ENCODE measurements at places on chromosomes 12 and 14.

DNA sequence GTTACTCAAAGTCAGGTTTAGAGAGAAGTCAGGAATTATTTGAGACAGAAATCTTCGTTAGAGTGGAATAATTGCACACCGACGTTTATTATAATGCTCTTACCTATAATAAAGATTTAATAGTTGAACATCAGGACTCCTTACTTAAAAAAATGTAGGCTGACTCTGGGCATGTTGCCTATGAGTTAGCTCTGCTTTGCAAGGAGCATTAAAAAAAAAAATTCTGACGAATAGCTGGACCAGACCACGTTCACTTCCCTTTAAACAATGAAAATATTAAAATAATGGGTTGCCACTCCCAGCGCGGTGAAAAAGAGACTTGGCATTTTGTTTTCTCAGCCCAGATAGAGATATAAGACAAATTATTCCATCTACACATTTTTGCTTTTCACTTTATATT is 574 bp upstream of the FANCM start:
- DNase-seq, result no peak

- DNase-seq, result no peak
Observed at GRCh38 chr12:54383041-54383609, 1.4 kb downstream of the ZNF385A start.

DNA sequence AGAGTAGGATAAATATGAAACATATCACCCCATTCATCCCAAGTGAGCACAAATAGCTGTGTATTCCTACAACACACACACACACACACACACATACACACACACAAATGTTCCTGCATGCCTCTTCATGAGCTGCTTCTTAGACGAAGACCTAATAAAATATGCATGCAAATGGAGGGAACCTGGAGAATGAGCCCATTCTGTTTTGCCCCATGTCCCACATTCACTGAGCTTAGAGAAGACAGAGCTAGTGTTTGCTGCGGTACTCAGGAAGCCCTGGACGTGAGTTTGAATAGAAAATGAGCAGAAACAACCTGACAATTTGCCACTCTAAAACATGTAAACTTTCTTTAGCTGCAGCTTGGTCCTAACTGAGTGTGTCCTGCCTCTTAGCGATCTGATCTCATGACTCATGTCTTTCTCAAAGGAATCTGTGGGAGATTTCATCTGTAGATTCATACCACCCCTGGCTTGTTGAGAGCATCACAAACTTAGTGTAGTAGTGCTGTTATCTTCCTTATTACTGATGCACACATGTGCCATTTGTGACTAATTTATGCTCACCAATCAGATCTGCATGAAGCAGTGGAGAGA is 86.8 kb downstream of the ITPR2 start:
- DNase-seq, result no peak

- no peak for DNase-seq
Observed at GRCh38 chr14:66163023-66163422, 323.1 kb upstream of the CCDC196 start.

DNA sequence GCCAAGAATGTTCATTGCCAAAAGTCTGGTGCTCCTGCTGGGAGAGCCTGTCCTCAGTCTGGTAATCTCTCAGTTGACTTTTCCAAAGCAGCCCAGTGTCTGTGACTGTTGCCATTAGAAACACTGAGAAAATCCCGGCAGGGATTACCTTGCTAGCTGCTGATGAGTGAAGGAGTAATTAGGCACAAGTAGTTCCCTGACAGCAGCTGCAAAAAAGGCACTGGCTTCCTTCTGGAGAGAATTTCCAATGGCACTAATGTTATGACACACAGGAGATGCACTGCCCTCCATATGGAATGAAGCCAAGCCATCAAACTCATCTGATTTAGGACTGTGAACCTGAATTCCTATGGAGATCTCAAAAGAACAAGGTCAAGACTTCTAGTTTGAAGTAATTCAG is 1321.2 kb upstream of the SEL1L start:
- no peak for DNase-seq

DNA sequence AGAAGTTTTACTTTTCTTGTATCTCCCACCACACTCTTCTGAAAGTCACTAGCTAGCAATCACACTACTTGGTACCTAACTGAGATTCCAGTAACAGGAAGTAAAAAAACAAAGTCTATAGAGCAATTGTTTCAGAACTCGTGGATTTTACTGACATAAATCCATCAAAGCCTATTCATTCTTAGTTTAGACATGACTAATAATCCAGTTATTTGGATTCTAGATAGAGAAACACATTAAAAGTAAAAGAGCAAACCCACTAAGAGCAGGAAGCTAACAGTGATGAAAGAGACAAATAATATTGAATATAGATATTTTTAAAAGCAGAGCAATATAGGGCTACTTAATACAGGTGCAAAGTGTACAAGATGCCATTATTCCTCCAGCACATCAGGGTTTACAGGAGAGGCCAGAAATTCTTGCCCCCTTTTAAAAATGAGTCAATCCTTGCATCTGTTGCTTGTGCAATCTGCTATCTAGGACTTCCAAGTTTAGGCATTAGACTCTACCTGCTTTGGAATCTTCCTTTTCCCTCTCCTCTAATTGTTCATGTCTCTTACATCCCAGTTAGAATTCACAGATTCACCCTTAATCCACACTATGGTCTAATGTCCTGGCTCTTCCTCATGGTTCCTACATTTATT is 6.0 kb downstream of the HEATR5A start:
- DNase-seq, result no peak

- no peak for DNase-seq
Observed at GRCh38 chr12:30067146-30067545, 283.4 kb upstream of the TMTC1 start.

- no peak for DNase-seq
Observed at GRCh38 chr12:102539651-102540553, 59.5 kb upstream of the IGF1 start.

- no peak for DNase-seq
Observed at GRCh38 chr12:3869865-3870264, 3.3 kb downstream of the PARP11 start.

- no peak for DNase-seq
Observed at GRCh38 chr14:72828604-72829003, 65.3 kb downstream of the DPF3 start.

DNA sequence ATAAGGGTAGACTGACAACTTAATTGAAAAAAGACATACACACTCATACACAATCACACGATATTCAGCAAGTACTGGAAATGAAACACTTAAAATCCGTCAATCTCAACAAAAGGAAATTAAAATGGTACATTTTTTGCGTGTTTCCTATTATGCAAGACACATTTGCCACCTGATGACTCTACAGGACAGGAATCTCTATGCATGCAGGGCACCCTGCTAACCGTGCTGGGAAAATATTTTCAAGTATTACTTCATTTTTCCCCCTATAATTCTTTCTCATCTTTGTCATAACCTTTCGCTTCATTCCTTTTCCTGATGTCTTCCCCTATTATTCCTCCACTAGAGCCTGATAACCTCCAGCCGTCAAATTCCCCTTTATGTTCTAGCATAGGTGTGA is 150.2 kb downstream of the TMEM132D start:
- no peak for DNase-seq

DNA sequence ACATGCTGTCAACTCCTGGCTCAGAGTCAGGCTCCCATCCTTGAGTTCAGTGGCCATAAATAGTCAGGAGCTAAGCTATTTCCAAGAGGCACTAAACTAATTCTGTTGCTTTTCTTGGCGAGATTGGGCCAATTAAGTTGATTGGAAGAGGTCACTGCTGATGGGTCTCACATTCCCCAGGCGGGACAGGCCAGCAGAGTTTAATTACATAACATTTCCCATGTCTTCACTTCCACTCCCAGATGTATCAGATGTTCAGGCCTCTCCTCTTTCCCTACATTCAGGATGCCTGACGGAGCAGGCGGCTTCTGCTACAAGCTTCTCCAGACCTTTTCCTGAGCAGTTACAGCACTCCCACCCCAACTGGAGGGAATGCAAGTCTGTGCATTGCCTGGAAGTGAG is 5.3 kb downstream of the NTF3 start:
- DNase-seq, result no peak

- no peak for DNase-seq
Observed at GRCh38 chr12:122079532-122080081, 1.1 kb downstream of the MLXIP start.

DNA sequence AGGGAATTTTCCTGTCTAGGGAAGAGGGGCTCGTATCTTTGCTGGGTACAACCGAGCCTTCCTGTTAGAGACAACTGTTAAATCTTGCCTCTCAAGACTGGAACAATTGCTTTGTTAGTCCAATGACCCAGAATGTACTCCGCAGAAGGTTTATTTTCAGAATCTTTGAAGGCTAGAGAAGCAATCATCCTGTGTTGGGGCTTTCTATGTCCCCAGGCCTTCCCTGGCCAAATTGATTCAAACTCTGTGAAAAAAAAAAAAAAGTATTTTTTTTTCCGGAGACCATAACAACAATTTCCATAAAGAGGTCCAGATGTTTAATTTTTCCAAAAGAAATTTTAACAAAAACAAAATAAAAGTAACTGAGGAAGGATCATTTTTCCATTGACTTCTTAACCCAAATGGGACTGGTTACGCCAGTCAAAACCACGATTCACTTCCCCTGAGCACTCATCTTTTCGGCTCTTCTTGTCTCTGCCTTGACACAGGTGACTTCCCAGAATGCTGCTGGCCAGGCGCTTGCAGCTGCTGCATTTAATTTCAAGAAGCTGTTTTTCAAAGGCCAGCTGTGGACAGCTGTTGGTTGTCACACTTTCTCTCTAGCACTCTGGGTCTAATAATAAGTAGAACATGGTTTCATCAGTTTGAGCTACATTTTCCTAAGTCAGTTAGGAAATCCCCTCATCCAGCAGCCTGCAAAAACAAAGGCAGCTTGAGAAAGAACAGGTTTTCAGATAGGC is 81.6 kb upstream of the MANSC4 start:
- DNase-seq, result no peak

- DNase-seq, result no peak
Observed at GRCh38 chr12:50062728-50063460, 5.5 kb downstream of the ASIC1 start.

GRCh38 chr12:132853285-132854092 is 24.8 kb upstream of the GOLGA3 start:
- DNase-seq, result no peak

DNA sequence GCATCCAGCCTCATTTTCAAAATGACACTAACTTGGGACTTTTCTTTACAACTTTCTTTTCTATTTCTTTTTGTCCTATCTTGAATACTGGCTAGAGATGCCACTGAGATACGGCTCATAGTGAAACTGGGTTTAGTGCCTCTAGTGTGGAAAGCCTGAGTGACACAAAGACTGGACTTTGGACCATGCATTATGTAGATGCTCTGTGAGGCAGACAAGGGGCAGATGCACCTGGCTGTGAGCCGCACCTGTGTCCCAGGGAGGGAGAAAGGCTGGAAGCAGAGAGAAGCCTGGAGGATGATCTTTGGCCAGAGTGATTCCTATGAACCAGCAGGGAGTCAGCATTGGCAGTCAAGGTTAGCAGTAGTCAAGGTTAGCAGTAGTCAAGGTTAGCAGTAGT is 852.3 kb upstream of the TMEM132C start:
- DNase-seq, result no peak

DNA sequence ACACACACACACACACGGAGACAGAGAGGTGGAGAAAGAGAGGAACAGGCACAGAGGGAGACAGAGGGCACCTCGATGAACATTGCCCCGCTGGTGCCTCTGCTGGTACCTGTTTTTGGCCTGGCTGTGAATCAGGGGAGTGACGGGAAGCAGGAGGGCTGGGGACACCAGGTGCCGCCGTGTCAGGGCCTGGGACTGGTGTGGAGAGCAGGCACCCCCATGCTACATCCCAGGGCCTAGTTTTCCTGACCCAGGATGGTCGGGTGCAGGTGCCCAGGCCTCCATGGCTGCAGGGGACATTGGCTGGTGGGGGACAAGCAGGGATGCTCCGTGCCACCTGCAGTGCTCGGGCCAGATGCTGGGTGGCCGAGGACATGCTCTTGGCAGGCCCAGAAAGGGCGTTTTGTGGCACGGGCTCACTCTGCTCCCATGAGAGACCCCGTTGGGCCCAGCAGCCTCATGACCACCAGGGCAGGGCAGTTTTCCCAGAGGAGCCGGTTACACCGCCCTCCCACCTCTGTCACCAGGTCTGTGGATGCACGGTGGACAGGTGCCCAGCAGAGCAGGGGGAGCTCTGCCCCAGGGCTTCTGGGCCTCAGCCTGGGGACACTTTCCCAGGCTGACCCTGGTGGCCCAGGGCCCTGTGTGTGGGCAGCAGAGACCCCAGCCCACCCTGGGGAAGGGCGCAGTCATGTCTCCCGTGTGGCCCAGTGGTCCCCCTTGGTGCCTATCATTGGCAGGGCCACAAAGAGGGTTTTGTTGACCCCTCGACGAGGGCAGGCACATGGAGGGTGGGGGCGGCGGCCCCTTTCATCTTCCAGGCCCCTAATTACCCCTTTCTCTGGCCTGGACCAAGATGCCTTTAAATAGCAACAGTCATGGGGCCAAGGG is 207.5 kb upstream of the RTL1 start:
- no peak for DNase-seq

DNA sequence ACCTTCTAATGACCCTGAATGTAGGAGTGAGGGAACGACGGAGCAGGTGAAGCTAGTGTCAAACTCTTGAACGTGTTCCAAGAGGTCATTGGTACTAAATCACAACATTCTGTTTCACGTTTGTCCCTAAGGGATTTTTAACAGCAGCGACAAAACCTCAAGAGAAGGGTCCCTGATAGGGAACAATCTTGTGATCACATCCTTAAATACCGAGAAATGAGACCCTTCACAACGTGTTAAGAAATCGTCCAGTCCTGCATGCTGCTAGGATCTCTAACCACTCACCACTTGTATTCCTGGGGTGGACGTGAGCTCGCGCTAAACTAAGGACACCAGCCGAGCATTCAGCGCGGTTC is 134.1 kb upstream of the KRAS start:
- DNase-seq, result no peak

DNA sequence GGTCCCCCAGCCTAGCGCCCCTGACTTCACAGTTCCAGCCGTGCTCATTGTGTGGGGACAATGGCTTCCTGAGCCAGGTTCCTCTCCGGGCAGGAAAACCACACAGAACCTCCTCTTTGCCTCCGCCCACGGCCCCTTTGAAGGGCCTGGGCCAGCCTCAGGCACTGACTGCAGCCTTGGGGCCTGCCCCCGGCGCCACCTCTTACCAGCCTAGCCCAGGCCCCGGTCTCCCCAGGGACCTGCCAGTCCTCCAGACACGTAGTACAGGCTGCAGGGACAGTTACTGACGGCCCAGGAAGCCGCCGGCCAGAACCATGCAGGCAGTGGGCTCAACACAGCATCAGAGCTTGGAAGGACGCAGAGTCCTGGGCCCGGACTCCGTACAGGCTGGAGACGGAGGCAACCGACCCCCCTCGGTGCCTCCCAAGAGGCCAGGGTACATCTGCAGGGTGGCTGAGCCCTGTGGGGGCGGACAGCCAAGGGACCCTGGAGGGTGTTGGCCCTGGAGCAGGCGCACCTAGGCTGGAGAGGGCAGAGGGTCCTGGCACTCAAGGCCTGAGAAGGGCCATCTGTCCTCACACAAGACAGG is 20.9 kb upstream of the NUDT14 start:
- DNase-seq, result no peak

GRCh38 chr14:27392153-27392552 is 794.3 kb upstream of the NOVA1 start:
- DNase-seq, result no peak

GRCh38 chr14:105272623-105273022 is 24.3 kb downstream of the BTBD6 start:
- DNase-seq, result no peak

GRCh38 chr14:69344171-69344570 is 53.9 kb downstream of the ERH start:
- DNase-seq, result no peak

Data from cerebellar nuclear complex (tissue), 1 donor.